ENCODE measurements at places on chromosomes 11 and 22. TPM values are rescaled to one million over a fixed set of nuclear protein-coding genes. Genes with fewer than 3 reads are reported as not detected.

Gene MRPL21
- polyA plus RNA-seq: 57.2 TPM

Gene C11orf16
- not detected for polyA plus RNA-seq

Gene POU2AF1
- polyA plus RNA-seq: not detected

Gene OR2D2
- 0.13 TPM for polyA plus RNA-seq

Gene HTR3A
- polyA plus RNA-seq: not detected

Gene ACAD8
- polyA plus RNA-seq: 17.4 TPM
